Stimulated activated CD8-positive, alpha-beta memory T cell treated with anti-CD3 and anti-CD28 coated beads, Interleukin-4, amount 100 ng/mL, for 4 hours (primary cell): ENCODE measurements at places on chromosomes 5 and 9.

DNA sequence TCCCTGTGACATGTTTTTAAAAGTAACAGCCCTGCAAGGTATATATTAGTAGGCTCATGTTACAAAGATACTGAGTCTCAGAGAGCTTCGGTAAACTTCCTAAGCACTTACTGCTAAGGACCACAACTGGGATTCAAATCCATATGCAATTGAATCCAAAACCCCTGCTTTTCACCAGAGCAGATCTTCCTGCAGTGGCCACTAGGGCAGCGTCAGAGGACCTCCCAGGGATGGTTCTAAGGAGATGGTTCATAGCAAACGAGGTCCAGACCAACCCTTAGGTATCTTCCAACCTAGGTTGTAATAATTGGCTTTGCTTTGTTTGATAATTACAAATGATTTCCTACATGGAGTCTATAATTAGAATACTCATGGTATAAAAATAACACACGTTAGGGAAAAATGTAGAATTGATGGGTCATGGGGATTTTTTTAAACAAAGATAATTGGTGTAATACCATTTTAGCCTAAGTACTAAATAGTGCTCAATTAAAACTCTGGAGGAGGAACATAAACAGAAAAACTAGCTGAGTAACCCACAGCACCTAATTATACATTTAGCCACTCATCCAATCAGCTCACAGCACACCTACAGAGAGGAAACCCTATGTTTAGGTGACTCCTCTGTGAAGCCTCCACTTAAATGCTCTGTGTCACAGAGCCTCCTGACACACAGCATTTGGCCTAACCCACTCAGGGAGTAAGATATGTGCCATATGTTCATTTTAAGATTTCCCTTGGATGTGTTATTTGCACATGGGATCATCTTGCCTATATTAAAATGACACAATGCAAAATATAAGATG, 10.0 kb upstream of the CAST start:
- DNase-seq = no peak

DNA sequence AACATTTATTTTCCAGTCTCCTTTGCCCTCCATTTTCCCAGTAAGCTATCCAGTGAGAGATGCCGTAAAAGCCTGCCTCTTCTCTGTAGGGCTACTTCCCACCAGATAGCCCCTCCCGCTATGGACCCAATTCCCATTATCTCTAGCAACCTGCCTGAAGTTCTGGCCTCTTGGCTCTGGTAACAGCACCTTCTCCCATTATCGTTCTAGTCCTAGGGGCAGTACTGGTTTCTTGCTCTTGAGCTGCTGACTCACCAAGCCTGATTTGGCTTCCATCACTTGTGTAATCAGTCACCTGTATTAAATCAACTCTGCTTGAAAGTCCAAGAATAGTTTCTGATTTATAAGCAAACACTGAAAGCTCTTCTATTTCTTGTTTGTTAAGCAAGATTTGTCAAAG, 42.8 kb upstream of the PARP8 start:
- DNase-seq = no peak

DNA sequence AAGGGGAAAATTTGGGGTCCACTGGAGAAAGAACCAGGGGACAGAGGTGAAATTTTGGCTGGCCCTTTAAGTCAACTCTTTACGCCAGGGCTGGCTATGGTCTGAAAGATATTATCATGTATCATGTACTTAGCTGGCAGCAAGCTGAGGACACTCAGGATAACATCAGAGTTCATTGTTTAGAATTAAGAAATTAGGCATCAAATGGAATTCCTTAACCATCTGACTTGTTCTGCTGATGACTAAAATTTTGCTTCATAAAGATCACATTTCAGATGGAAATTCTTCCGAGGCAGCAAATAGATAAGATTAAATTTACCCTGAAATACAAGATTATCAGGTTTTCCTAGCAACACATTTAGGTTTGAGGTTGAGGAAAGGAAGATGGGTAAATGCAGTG, 269.4 kb upstream of the KLF9 start:
- no peak for DNase-seq

GRCh38 chr5:133942614-133943474, 25.6 kb downstream of the C5orf15 start:
- DNase-seq = no peak

GRCh38 chr5:140632366-140633020, 482 bp downstream of the CD14 start:
- peak; percentile 18 for DNase-seq

GRCh38 chr9:34647651-34648050, 1.2 kb downstream of the GALT start:
- DNase-seq = no peak
